GM23248 (cell line): ENCODE measurements at places on chromosomes 1 and 21. TPM values are rescaled to one million over a fixed set of nuclear protein-coding genes. Genes with fewer than 3 reads are reported as not detected.

- peak; percentile 5 for DNase-seq
Measured at GRCh38 chr1:237041795-237042525, at the start of gene RYR2. RYR2 (plus strand) TSS chr1:237042184; CDS start chr1:237042522, 338 bp downstream.

DNA sequence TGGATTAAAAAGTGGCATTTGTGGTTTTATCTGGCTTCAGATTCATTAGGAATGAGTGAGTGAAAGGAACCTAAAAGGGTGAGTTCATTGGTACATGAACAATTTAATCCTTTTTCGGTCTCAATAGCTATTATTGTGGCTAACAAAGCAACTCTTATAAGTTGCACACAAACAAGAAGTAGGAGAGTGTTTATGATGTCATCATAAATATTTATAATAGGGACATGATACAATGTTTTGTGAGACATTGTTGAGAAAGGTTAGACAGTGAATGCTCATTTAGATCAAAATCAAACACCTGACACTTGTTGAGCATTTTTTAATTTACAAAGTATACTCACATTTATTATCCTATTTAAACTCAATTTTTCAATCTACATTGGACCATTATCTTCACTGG, 363.4 kb downstream of the PDE4B start:
- DNase-seq = no peak

DNA sequence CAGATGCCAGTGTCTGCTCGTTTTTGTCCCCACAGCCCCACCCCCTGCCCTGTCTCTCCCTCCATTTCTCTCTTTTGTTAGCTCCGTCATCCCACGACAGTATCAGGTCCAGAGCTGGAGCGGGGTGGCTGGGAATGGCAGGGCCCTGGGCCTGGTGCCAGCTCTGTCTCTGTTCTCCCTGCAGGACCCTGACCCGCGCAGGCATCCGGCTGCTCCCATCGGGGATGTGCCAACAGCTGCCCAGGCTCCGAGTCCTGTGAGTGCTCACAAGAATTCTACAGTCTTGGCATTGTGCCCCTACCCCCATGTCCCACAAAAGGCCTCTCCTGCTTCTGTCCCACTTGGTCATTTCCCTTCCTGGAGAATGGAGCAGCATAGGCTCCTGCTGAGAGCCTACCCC, 37.4 kb downstream of the UBE2T start:
- DNase-seq = no peak

DNA sequence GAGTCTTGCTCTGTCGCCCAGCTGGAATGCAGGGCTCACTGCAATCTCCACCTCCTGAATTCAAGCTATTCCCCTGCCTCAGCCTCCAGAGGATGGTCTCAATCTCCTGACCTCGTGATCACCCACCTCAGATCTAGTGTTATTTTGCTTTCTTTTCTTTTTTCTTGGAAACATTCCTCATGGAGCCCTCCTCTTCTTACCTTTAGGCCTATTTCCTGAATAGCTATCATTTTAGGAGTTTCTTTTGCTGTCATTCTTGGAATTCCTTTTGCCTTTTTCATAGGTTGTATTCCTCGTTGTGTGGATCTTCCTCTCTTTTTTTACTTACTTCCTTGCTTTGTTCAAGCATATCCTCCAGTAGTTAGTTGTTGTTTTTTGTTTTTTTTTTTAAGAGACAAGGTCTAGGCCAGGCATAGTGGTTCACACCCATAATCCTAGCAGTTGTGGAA, 173.8 kb downstream of the RASAL2 start:
- peak; percentile 42 for DNase-seq

DNA sequence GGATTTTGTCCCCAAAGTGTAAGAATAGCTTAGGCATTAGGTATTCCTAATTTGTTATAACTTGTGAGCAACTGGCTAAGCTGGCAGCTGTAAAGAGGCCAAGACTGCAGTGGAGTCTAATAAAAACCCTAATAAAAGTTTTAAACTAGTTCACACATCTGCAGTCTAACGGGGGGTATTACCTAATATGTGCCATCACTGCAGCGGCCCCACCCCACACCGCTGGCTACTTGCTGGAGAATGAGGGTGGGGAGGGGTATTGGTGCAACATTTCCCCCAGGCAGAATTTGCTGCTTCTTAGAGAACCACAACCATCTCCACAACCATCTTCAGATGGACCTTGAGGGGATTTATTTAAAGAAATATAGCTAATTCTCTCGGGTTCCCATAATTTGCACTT, 135.0 kb downstream of the ZC3H11B start:
- DNase-seq = no peak

- peak; percentile 89 for DNase-seq
Measured at GRCh38 chr1:16348414-16349182, 3.7 kb downstream of the FBXO42 start.

DNA sequence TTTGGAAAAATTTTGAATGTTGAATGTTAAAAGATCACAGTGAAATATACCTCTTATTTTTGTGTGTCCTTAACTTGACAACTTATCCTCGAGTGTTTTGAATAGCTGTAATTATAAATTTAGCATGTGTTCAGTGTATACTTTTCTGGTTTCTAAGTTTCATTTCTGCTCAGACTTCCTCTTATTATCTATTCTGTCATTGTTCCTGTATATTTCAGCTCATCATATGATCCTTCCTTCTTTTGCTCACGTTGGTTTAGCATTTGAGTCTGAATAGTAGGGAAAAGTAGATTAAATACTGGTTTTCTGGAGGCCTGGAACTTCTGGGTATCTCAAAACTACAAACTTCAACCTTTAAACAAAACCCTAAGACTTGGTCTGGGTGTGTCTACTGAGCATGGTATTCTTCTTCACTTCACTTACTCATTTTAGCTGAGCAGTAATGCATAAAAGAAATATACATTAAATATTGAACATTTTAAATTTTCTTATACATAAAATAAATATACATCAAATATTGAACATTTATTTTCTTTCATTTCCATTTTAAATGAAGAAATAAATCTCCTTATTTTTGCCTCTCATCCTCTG, 3.3 kb upstream of the ATP6V1G3 start:
- DNase-seq = no peak

- DNase-seq = no peak
Measured at GRCh38 chr1:117017648-117018047, 16.1 kb downstream of the CD101 start.

- DNase-seq = no peak
Measured at GRCh38 chr1:213166852-213167251, 115.8 kb downstream of the RPS6KC1 start.

- no peak for DNase-seq
Measured at GRCh38 chr1:201774983-201775344, 54.0 kb upstream of the IPO9 start.

GRCh38 chr1:118244194-118244593, 59.2 kb upstream of the SPAG17 start:
- DNase-seq = peak; percentile 20

DNA sequence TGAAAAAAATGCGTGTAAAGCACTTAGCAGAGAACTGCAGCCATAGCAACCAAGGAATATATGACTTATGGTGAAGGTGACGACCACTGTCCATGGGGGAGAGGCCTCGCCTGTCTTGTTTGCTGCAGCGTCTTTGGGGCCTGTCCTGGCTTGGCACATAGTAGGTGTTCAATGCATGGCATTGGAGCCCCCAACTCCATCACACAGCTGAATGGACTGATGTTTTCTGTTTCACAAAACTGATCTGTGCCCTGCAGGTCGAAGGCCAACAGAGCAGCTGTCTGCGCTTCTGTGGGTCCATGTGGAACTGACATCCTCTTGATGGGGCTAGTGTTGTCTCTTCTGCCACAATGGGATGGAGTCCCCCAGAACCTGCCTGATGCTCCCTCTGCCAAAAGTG, 296.0 kb downstream of the PTPRU start:
- DNase-seq = no peak

DNA sequence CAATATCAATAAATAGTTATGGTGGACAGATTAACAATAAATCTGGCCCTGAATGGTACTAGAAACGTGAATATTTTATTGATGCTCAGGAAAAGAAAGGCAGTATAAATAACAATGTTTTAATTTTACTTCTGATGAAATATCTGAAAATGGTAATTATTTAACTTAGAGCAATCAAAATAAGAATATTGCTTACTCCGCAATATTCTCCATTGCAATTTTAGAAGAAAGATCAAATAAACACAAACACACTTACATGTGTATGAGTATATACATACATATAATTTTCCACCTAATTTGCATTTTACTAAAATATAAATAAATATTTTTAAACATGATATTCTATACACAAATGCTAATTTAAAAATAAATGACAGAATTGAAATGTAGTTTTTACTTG, 1130.5 kb downstream of the NCAM2 start:
- no peak for DNase-seq

- no peak for DNase-seq
Measured at GRCh38 chr1:168918860-168919741, 187.4 kb upstream of the ATP1B1 start.

- DNase-seq = no peak
Measured at GRCh38 chr1:227726318-227726717, 8.8 kb downstream of the JMJD4 start.

DNA sequence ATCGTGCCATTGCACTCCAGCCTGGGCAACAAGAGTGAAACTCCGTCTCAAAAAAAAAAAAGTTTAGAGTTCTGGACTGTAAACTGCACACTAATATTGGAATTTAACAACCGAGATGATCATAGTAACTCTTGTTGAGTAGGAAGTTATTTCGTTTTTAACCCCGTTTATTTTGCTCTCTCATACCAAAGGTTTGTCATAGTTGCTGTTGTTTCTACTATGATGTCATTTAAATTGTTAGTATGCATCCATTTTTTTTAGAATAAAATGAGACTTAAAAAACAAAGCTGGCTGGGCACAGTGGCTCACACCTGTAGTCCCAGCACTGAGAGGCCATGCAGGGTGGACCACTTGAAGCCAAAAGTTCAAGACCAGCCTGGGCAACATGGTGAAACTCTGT, 49.3 kb downstream of the DOP1B start:
- no peak for DNase-seq

DNA sequence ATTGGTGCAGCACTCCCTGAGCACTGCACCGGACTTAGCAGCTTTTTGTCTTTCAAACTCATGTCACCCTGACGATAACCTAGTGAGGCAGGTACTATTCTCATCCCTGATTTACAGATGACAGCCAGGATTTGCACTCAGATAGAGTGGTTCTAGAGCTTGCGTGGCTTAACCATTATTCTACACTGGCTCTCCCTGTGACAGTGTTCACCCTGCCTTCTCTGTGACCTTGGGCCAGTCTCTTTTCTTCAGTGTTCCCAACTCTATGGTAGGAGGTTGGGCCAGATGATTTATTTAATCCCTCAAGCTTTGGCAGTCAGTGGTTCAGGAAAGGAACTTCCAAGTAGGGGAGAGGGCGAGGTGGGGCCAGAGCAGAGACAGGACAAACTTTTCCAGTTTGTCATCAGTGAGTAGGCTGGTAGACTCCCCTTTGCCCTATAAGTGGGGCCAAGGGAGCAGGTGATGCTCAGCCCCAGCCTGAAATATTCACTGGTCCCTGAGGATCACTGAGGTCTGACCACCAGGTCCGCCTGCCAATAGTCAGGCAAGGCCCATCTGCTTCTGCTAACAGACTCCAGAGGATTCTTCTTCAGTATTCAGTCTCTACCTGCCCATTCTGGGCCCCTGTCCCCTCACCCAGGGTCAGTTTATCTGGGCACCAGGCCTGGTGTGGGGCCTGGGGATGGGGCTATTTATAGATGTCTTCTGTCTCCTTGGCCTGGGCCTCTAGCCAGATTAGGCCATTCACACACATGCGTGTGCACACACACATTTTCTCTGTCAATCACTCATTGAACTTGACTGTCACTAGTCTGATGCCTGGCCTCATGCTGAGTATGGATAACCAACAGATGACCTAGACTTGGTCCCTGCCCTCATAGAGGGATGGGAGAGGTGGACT, 8.8 kb upstream of the FABP3 start:
- peak; percentile 45 for DNase-seq

GRCh38 chr1:238660849-238661248, 725.5 kb upstream of the CHRM3 start:
- no peak for DNase-seq

DNA sequence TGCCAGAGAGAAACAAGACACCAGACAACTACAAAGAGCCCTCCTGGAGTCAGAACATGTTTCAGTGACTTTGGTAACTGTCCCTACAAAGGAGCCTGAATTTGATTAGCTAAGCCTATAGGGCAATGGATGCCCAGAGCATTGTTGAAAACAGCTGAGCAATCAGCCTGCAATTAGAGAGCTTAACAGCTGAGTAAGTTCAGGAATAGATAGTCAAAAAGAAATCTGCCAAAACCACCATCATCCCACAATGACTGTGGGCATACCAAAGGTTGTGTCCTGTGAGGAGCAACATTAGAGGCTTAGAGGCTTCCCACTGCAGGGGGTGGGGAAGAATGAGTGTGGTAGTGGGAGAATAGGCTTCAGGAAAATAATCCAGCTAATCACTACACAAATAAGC, 32.1 kb downstream of the SH3BP5L start:
- no peak for DNase-seq

- peak; percentile 54 for DNase-seq
Measured at GRCh38 chr1:63523738-63524137, 413 bp downstream of the EFCAB7 start.

DNA sequence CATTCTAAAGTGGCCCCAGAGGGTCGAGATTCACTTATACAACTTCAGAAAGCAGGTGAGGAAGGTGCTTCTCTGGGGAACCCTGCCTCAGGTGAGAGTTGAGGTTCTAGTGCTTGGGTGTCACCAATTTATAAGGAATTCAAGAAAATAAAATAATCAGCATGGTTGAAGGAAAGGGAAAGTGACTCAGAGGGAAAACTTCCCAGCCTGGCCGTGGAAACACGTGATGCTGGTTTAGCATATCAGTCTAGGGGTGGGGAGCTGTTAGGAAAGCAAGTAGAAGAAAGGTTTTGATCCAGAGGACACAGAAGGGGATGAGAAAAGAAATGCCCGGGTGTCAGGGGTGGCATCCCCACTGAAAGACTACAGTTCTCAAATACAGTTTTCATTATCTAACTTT, 37.7 kb upstream of the TMEM125 start:
- DNase-seq = peak; percentile 87

The SPRR4 gene
- total RNA-seq = not detected in 2 replicates

The CA14 gene
- total RNA-seq = not detected in 2 replicates

The WLS gene
- total RNA-seq = 26.7 and 40.8 TPM in 2 replicates

The EVA1C gene
- 0.89 and 2.2 TPM in 2 replicates for total RNA-seq

The EIF3I gene
- total RNA-seq = 266 and 286 TPM in 2 replicates

The EPRS1 gene
- total RNA-seq = 141 and 151 TPM in 2 replicates

The MAN1C1 gene
- total RNA-seq = 0.51 and 1.1 TPM in 2 replicates

The KRTAP11-1 gene
- total RNA-seq = not detected in 2 replicates
